ENCODE measurements at places on chromosomes 7 and 10.

DNA sequence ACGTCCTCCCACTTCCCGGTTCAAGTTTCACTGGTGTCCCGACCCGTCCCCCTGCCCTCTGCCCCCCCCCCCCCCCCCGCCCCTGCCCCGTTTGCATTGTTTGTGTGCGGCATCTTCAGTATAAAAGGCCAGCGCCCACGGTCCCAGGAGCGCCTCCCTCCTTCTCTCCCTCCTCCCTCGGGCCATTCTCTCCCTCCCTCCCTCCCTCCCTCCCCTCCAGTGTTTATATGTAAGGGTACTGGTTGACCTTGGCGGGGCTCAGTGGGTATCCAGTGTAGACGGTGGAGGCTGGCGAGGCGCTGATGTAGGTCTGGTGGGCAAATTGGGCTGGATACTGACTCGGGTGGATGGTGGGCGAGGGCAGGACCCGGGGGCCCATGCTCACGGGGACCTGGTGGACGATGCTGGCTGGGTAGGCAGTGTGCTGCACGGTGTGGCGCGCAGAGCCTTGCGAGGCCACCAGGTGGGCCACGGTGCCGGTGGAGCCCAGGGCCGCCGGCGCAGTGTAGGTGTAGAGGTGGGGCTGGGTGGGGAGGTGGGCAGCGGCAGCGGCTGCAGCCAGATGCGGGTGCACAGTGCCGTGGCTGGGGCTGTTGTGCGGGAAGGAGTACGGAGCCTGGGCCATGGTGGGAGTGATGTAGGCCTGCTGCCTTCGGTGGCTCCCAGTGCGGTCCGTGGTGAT lies 49.4 kb downstream of the CLEC2L start:
- no peak for DNase-seq

GRCh38 chr10:73597346-73597745 lies 6.2 kb upstream of the USP54 start:
- no peak for DNase-seq

DNA sequence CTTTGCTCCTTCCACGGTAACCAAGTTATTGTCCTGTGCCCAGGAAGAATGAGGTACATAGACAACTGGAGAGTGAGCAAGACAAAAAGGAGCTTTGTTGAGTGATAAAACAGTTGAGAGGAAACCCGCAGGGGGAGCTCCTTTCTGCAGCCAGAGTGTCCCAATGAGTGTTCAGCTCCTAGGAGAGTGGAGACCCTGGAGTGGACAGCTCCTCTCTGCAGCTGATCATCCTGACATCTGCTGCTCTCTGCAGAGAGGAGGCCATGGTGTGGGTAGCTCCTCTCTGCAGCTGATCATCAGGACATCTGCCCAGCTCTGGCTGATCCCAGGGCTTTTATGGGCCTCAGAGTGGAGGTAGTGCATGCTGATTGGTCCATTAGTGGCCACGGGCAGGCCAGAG lies 53.4 kb upstream of the PCDH15 start:
- no peak for DNase-seq

- DNase-seq, result no peak
These were observed 351.1 kb upstream of the KLF6 start for GRCh38 chr10:4136121-4136520.

GRCh38 chr7:78704504-78704903 lies 749.0 kb downstream of the MAGI2 start:
- DNase-seq, result no peak

GRCh38 chr7:156091519-156092080 lies 279.3 kb upstream of the SHH start:
- DNase-seq, result no peak
